ENCODE measurements at places on chromosomes 1 and 21.

- no peak for DNase-seq
Measured at GRCh38 chr1:163928069-163928468, 606.3 kb downstream of the NUF2 start.

- no peak for DNase-seq
Measured at GRCh38 chr1:163084330-163084729, 15.2 kb downstream of the RGS4 start.

DNA sequence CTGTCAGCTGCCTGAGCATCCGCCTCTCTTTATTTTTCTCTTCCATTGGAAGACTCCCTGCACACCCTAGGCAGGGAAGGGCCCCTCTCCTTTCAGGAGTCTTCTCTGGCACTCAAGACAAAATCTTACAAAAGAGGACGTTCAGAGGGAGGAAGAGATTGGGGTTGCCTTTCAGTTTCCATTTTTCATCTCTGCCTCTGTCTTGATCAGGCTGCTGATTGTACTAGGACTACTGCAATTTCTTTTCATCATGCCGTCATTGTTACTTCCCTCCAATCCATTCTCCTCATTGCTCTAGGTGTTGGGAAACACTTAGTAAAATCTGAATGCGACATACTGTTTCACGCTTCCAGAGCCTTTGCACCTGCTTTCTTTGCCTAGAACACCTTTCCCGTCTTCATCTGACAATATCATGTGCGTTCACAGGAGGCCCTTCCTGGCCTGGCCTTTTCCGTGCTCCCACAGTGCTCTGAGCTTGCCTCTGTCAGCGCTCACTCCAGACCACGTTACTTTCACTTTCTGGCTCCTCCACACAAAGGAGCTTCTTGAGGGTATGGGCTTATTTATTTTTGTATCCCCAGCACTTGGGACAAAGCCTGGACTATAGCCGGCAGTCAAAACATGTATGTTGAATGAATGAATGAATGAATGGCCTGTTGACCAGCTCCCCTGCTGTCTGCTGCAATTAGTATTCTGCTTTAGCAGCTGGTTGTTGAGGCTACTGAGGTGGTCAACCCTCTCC lies 10.9 kb downstream of the LRRC71 start:
- no peak for DNase-seq

DNA sequence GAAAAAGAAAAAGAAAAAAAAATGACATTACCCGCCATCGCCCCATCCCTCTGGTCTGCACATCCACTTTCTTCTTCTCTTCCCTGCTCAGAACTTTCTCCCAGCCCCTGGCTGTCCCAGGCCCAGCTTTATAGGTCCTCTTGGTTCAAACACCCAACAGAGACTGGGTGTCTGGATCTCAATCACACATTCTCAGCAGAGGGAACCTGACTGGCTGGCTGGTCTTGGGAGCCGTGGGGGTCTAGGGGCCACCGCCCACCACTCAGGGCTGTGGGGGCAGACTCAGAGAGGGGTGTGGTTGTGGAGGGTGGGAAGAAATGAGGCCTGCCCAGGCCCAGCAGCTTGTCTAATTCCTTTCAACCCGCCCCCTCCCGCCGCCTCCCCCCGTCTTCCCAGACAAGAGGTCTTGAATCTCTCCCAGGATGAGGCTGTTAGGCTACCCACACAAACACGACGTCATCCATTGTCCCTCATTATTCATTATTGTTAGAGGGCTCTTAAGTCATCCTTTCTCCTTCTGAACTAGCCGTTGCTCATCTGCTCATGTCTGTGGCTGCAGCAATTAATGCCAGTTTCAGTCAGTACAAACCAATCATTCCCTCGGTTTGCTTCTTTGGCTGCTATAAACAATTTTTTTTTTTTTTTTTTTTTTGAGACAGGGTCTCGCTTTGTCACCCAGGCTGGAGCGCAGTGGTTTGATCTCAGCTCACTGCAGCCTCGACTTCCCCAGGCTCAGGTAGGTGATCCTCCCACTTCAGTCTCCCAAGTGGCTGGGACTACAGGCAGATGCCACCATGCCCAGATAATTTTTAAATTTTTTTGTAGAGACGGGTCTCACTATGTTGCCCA lies 40.6 kb upstream of the CLIC4 start:
- no peak for DNase-seq

All from activated CD4-positive, CD25-positive, alpha-beta regulatory T cell (primary cell).